Islet precursor cell (in vitro differentiated cells): ENCODE measurements at places on chromosomes 5 and 9.
A peak's percentile ranks its signal among the peaks of the same experiment; 100 is the strongest.

DNA sequence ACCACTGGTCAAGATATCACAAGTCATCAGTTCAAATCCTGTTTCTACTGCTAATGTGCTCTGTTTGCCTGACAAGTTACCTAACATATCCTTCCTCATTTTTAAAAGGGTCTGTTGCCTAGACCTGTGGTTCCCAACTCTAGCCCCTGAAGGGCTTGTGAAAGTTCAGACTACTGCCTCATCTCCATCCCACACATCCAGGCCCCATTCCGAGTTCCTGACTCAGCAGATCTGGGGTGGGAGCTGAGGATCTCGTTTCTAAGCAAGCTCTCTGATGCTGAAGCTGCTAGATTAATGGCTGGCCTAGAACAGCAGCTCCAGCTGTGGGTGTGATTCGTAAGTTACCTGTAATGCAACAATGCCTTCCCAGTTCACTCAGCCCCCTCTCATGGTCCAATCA, 32.5 kb downstream of the S1PR3 start:
- no peak for DNase-seq

DNA sequence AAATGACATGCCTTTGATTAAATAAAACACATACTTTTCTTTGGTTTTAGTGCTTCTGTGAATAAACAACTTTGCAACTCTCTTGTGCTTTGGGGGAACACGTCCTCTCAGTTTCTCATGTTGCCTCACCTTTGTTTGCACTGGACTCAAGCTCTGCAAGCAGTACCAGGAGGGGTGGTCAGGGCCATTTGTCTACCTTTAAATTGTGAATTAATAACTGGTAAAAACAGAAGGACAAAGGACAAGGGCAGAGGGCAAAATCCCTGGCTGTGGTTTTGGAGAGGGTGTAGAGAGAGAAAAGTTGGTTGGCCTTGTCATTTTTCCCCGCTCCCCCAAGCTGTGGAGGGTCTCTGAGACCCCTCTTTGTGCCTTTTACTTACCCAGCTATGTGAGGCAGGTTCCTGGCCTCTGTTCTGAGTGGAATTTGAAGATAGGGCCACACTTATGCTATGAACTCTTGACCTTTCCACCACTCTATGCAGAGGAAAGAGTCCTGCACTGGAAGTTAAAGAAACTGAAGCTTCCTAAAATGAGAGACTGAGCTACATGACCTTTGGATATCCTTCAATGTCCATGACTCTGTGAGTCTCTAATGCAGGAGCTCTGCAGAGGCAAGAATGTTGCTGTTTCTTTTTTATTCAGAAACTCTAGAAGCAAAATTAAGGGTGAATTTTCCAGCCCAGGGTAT, 55.1 kb upstream of the MOCS2 start:
- DNase-seq = no peak

DNA sequence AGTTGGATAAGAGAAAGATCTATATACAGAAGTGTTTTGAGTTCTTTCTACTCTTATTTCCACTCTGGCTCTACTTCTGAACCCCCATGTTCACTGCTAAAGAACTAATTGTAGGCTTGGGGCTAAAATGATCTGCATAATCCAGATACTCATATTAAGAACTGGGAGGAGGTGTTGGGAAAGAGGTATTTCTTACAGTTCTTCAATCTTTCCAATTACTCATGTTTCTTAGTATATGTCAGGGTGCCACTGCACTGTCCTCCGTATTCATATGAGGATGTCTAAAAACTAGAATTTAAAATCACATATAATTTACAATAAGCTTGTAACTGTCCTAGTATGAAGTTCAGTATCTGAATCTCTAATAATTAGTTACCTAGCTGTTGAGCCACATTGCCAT, 12.7 kb downstream of the NIPBL start:
- DNase-seq = no peak

GRCh38 chr5:17004441-17005106, 68.5 kb upstream of the MYO10 start:
- DNase-seq = no peak

GRCh38 chr9:107952773-107953172, 463.2 kb upstream of the KLF4 start:
- DNase-seq = no peak

DNA sequence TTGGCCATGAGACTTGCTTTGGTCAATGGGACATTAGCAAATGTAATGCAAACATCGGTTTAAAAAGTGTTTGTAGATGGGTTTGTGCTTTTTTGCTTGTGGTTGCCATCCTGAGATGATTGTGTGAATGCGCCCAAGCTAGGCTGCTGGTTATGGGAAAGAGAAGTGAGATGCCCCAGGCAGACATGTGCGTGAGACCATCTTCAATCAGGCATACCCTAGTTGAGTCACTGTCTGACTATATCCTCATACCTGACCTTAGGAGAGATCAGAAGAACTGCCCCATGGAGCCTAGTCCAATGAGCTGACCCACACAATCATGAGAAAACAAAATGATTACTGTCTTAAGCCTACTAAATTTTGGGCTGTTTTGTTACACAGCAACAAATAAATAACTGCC, 36.8 kb upstream of the ZNF608 start:
- no peak for DNase-seq

- peak; percentile 63 for DNase-seq
These were observed 536.3 kb upstream of the PTPRD start for GRCh38 chr9:11149065-11149464.

GRCh38 chr5:151067632-151068432, 13.0 kb downstream of the TNIP1 start:
- no peak for DNase-seq

- no peak for DNase-seq
These were observed 794.5 kb upstream of the CDH9 start for GRCh38 chr5:27832886-27833285.
